ENCODE measurements at places on chromosomes 6 and 20.

- no peak for DNase-seq
These were observed 228.1 kb downstream of the PAX1 start for GRCh38 chr20:21933526-21933925.

DNA sequence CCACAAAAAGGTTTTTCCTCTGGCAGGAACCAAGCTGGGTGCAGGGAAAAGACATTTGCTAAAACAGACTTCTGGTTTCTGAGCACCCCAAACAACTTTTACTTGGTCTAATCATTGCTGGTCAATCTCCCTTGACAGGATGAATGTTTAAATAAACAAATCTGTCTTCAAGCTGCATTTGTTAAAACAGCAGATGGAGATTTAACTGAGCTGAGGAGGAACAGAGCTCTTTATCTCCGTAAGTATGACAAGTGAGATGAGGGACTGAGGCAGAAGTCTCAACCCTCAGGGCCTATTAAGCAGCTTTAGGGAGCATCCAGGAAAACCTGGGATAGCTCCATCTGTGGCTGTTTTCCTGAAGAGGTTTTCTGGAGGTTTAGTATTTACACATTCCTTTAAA, 40.6 kb downstream of the NINL start:
- DNase-seq, result no peak

GRCh38 chr6:89500611-89501010, 67.7 kb downstream of the ANKRD6 start:
- DNase-seq, result no peak

- DNase-seq, result no peak
These were observed 458.7 kb downstream of the RNF144B start for GRCh38 chr6:18845896-18846295.

- no peak for DNase-seq
These were observed 63.9 kb downstream of the MTHFD1L start for GRCh38 chr6:150929416-150929815.

Measured in kidney (tissue), 22 donors.